ENCODE measurements at places on chromosomes 7 and 10. TPM values are rescaled to one million over a fixed set of nuclear protein-coding genes. Genes with fewer than 3 reads are reported as not detected.

DNA sequence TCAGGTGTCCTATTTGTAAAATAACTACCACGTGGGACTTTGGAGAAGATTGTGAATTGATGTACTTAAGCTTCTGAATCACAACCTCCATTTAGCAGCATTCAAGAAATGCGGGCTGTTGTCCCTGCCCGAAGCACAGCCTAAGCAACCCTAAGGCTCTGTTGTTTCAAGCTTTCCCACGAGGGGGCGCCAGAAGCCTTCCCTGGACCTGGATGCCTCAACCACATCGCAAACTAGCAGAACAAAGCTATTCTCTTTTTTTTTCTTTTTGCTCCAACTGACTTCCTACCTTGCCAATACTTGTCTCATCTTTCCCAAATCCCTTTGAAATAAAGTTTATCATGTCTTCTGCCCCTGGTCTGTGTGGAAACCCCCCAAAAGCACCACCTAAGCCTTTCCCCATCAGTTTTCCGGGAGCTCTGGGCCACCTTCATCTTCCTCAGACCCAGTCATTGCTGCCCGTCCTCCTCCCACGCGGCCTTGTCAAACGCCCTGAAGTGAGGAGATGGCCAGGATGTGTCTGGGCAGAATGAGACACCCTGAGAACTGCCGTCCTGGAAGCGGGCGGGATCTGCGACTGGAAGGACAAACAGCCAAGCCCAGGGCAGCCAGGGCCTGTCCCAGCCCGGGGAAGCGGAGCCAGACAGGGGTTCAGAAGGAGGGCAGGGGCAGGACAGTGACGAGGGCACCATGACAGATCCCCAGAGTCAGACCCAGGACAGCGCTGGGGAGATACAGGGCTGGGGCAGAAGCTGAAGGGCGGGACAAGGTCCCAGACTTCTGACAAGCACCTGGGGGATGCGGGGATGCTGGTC is 112.7 kb downstream of the SLIT1 start:
- peak; percentile 72 for DNase-seq

GRCh38 chr10:99382176-99382575 is 48.2 kb downstream of the GOT1 start:
- DNase-seq = no peak

- peak; percentile 92 for DNase-seq
These were observed at the start of gene HSPB1 for GRCh38 chr7:76302347-76303201. HSPB1 (plus strand) TSS chr7:76302673; CDS start chr7:76302713, 40 bp downstream.

DNA sequence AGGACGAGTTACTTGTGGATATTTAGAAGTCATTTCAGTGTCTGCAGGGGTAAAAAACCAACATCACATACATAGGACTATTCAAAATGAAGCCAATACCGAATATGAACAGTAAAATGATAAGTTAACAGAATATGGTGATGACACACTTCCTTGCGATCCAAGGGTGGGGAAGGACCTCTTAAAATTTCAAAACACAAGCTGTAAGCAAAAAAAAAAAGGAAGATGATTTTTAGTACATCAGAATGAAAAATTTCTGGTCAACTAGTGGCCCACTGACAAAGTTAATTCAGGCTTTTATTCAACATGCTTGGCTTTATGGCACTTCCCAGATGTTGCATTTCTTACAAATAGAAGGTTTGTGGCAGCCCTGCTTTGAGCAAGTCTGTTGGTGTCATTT is 19.0 kb upstream of the GALNTL5 start:
- no peak for DNase-seq

DNA sequence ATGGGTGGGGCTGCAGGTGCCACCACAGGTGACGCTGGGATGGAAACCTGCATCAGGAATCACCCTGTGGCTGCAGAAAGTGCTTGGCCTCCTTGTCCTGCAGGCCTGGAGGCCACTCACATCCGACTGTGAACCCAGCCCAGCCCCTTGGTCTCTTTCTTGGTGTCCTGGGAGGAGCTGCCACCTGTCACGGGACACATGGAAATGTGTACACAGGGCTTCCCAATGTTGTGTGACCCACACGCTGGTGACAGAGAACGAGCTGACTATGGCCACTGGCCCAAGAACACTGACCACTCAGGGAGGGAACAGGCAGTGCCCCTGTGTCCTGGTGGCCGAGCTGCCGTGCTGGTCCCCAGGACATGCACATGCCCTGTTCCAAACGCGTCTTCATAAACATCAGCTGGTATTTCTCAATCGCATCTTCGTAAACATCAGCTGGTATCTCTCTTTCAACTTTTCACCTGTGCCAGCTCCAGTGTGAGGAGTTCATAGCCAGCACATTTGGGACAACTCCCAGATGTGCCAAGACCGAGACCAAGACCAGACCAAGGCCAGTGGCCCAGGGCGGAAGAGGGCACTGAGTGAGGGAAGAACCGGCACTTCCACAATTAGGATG is 57.9 kb upstream of the INPP5A start:
- no peak for DNase-seq

DNA sequence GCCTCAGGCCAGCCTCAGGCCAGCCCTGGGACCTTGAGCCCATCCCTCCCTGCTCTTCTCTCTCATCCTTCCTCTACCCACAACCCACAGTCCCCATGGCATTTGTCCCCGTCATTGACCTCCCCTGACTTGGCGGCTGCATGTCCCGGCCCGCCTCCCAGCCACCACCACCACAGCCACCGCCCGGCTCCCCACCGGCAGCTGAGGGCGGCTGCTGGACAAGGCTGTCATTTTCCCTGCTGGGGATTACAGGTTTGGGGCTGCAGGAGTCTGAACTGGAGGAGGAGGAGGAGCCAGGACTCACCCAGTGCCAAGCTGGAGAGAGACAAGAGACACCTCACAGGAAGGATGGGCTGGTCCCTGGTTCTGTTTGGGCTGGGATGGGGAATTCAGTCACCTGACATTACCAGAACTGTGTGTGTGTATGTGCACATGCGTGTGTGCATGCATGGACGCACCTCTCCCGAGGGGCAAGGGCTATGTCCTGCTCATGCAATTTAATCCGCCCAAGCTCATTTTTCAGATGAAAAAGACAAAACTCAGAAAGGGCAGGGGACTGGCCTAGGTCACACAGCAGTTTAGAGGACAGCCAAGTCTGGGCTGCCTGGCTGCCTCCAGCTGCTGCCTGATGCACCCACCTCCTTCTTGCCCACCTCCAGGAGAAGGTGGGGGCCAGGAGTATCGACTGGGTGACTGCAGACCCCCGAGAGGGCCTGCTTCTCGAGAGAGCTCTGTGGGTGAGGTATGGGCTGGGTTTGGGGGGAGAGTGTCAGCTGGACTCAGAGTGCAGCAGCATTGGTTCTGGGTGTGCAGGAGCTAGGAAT is 113.1 kb downstream of the ZMIZ1 start:
- no peak for DNase-seq

GRCh38 chr10:117511601-117512390 is 30.8 kb upstream of the EMX2 start:
- DNase-seq = no peak

- DNase-seq = peak; percentile 19
These were observed 142.8 kb downstream of the LSM5 start for GRCh38 chr7:32347244-32347828.

GRCh38 chr7:18638594-18639452 is 143.3 kb downstream of the HDAC9 start:
- DNase-seq = no peak

GRCh38 chr7:80785961-80786536 is 132.8 kb downstream of the SEMA3C start:
- DNase-seq = no peak

- DNase-seq = no peak
These were observed 25.2 kb upstream of the ASL start for GRCh38 chr7:66050337-66050957.

DNA sequence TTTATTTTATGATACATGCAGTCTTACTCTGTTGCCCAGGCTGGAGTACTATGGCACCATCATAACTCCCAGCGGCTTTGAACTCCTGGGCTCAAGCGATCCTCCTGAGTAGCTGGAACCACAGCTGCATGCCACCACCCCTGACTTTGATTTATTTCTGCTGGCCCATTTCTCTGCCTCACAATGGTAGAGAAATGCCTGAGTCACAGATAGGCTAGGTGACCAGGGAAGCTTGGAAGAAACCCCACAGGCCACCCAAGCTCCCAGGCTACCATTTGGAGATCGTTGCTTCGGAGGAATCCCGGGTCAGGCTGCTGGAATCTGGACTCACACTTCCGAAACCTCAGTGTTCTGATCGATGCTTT is 17.4 kb upstream of the BAIAP2L1 start:
- DNase-seq = peak; percentile 73

DNA sequence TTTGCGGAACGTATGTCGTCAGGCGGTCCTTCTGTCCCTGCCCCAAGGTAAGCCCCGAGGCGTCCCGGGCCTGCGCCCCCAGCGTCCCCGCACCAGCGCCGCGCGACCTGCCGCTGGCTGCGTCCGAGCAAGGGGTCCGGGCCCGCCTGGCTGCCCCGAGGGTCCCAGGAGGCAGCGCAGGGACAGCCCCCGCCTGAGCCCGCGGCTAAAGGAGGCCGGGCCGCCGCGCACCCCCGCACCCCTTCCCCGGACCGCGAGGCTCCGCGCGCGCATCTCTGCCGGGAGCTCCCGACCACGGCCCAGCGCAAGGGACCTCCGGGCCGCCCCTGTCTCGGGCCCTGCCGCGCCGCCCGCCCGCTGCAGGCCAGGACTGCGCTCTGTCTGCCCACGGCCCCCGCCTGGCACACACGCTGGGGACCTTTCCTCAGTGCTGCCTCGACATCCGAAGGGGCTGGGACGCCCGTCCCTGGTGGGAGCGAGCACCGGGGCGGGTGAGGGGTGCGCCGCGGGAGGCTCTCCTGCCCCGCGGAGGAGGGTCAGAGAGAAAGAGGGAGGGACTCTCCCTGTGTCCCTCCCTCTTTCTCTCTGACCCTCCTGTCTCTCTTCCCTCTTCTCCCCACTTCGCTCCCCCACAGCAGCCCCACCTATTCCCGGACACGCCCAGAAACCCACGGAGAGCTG is 25.0 kb downstream of the SHH start:
- DNase-seq = peak; percentile 31

DNA sequence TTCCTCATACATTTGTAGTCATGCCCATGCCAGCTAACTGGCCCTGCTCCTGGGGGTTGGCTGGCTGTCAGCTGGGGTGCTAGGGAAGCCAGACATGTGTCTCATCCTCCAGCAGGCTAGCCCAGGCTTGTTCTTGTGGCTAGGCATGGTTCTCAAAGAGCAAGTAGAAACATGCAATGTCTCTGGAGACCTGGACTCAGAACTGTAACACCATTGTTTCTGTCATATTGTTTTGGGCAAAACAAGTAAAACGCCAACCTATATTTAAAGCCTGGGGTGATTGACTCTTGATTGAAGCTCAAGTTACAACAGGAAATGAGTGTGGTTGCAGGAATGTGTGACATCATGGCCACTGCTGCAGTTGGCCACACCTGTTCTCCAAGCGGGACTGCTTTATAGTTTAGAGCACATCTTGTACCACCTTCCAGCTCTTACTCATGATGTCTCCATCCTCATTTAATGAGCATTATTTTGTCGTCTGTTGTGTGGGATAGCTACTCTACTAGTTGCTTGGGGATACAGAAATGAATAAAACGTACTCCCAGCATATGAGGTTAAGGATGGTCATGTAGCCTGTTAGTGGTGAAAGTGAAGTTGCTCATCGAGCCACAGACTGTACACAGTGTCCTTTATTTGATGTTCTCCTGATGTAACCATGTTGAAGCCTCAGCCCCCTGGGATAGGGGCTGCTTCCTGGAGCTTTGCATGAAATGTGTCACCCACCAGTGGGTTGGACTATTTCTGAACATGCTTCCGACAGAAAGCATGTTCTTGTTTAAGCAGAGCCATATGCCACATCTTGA is 168.4 kb downstream of the SORCS3 start:
- DNase-seq = peak; percentile 55

GRCh38 chr7:32400676-32401075 is 89.5 kb downstream of the LSM5 start:
- no peak for DNase-seq

- DNase-seq = no peak
These were observed 10.6 kb upstream of the BPGM start for GRCh38 chr7:134636008-134636449.

DNA sequence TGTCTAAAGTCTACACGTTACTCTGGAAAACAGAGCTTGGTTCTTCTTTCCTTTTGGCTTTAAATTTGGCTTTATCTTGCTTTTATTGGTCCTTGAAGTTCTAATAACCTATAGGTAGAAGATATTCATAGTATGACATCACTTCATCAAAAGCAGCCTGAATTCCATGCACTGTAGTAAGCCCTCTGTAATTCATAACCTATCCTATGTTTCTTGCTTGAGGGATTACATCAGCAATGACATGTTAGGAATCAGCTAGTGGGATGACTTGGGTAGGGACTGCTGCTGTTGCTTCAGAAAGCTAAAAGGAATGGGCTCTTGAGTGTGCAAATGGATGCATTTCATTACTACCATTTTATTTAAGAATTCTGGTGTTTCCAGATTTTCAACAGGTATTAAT is 184.9 kb downstream of the PTEN start:
- no peak for DNase-seq

- no peak for DNase-seq
These were observed 23.4 kb downstream of the FAM107B start for GRCh38 chr10:14751014-14751896.

DNA sequence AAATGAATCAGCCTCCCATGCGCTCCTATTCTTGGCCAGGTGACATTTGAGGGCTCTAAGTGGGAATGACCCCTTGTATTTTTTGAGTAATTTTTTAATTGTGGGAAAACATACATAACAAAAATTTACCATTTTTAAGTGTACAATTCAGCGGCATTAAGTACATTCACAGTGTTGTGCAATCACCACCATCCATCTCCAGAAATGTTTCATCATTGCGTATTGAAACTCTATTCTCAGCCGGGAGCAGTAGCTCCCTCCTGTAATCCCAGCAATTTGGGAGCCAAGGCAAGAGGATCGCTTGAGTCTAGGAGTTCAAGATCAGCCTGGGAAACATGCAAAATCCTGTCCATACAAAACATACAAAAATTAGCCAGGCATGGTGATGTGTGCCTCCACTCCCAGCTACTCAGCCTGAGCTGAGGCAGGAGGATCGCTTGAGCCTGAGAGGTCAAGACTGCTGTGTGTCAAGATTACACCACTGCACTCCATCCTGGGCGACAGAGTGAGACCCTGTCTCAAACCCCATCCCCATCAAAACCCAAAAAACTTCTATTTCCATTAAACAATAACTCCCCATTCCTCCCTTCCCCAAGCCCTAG is 2.5 kb downstream of the ANTXRL start:
- no peak for DNase-seq

DNA sequence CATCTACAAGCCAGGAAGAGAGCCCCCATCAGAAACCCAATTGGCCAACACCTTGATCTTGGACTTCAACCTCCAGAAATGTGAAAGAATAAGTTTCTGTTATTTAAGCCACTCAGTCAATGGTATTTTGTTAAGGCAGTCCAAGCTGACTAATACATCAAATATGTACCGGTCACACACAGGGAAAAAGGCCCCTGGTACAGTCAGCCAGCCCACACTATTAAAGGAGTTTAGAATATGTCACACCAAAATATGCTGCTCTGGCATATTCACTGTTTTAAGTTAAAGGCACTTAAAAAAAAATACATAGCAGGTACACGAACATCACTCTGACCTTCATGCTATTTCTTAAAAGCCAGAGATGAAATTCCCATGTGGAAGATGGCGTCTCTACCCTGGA is 15.2 kb upstream of the CDCA7L start:
- DNase-seq = no peak

ASZ1 gene
- polyA plus RNA-seq = not detected

FBXL13 gene
- 0.49 TPM for polyA plus RNA-seq

FAM20C gene
- 15.5 TPM for polyA plus RNA-seq

COL13A1 gene
- 0.55 TPM for polyA plus RNA-seq

CLDN15 gene
- 11.2 TPM for polyA plus RNA-seq

CFAP43 gene
- polyA plus RNA-seq = 0.31 TPM

VAX1 gene
- polyA plus RNA-seq = 0.68 TPM

CAV1 gene
- 547 TPM for polyA plus RNA-seq

FAM241B gene
- polyA plus RNA-seq = 22.0 TPM

DENND2A gene
- polyA plus RNA-seq = 0.37 TPM

AKR1C8 gene
- 0.10 TPM for polyA plus RNA-seq

Measured in A549 (cell line).